ENCODE measurements at places on chromosomes 3 and 15.

DNA sequence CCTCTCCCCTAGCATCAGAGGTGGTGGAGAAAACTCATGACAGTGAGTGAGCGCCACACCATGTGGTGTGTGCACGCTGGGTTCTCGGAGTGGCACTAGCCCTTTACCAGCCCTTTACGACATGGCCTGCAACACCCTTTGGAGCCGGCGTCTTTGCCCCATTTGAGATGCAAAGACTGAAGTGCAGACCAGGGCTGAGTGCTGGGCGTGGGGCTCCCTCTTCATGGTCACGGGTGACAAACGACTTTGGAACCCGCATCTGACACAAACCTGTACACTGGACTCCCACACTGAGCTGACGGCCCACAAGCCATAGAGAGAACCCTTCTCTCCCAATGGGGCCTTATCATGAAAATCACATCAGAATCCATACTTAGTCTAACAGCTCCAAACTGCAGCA, 76.8 kb upstream of the ALDH1L1 start:
- DNase-seq = no peak

DNA sequence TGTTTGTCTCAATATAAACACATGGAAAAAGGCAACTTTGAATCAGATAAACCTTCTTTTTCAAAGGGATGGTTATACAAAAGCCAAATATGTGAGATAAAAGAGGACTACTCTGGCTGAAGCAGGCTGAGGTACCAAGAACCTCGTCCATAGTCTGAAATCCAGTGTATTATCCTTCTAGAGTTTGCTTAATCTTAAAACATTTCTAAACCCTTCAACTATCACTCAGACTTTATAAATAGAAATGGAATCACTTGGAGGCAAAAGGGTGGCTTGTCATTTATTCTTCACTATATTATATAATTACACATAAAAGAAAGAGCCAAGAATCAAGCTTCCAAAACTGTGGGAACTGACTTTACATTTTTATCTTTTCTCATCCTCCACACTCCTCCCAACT, 303.6 kb downstream of the PLCL2 start:
- DNase-seq = no peak

DNA sequence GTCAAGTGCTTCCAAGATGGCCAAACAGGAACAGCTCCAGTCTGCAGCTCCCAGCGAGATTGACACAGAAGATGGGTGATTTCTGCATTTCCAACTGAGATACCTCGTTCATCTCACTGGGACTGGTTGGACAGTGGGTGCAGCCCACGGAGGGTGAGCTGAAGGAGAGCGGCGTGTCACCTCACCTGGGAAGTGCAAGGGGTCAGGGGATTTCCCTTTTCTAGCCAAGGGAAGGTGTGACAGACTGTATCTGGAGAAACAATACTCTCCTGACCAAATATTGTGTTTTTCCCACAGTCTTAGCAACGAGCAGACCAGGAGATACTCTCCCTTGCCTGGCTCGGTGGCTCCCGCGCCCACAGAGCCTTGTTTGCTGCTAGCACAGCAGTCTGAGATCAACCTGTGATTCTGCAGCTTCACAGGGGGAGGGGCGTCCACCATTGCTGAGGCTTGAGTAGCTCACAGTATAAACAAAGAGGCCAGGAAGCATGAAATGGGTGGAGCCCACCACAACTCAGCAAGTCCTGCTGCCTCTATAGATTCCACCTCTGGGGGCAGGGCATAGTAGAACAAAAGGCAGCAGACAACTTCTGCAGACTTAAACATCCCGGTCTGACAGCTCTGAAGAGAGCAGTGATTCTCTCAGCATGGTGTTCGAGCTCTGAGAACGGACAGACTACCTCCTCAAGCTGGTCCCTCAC, 293.5 kb upstream of the SUCLG2 start:
- DNase-seq = peak; percentile 76

DNA sequence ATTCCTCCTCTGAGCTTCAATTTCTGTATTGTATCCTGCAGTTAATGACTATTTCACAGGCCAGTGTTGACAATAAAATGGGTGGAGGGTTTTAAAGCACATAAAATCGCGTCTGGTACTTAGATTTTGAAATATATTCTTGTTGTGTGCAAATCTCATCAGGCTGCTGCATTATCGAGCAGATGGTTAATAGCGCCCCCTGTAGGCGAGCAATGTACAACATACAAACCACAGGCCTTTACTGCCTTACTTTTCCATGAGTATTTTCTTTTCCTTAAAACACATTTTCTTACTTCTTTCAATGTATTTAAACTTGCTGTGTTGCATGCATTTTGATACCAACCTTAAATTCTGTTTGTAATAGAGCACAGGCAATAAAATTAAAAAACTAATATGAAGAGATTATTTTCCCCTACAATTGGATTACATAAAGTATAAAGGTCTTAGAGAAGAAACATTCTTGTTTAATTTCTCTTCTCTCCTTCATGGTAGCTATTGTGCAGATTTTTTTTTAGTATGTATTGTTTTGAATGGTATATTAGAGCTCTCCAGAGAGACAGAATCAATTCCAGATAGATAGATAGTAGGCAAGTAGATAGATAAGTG, 608.4 kb downstream of the CADM2 start:
- no peak for DNase-seq

- DNase-seq = no peak
Measured at GRCh38 chr3:179829401-179829800, 176.6 kb downstream of the USP13 start.

- DNase-seq = no peak
Measured at GRCh38 chr15:91530956-91531582, 322.4 kb upstream of the SLCO3A1 start.

DNA sequence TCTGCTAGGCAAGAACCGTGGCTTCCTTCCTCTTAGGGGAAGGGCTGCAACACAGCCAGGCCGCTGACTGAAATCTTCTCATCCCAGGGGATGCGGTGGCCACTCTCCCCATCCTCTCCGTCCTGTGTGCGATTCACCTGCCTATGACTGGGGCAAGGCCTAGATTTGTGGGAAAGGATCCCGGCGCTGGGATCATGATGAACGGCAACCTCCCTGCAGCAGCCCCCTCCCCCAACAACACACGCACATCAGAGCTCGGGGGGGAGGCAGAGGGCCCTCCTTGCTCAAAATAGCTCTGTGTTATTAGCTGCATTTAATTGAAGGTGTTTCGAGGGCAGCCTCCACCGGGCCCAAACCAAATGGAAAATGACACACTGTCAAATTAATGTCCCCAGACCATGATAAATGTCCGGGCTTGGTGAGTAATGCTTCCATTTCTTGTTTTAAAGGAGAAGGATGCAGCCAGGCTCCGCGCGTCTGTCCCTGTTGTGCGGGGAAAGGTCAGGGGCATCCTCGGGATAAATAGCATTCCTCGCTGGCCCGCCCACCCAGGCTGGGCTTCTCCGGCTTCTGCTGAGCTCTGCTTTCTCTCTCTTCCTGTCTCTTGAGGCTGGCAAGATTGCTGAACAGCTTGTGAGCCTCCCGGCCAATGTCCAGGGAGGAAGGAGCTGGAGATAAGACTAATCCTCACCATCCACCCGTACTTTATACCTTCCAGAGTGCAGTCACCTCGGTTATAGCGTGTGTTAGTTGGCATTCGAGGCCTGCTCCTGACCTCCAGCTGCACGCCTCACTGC, 56.4 kb upstream of the TLE3 start:
- no peak for DNase-seq

- DNase-seq = no peak
Measured at GRCh38 chr15:58504674-58505234, 73.0 kb downstream of the LIPC start.

GRCh38 chr3:146466604-146467003, 2.8 kb downstream of the PLSCR2 start:
- no peak for DNase-seq

DNA sequence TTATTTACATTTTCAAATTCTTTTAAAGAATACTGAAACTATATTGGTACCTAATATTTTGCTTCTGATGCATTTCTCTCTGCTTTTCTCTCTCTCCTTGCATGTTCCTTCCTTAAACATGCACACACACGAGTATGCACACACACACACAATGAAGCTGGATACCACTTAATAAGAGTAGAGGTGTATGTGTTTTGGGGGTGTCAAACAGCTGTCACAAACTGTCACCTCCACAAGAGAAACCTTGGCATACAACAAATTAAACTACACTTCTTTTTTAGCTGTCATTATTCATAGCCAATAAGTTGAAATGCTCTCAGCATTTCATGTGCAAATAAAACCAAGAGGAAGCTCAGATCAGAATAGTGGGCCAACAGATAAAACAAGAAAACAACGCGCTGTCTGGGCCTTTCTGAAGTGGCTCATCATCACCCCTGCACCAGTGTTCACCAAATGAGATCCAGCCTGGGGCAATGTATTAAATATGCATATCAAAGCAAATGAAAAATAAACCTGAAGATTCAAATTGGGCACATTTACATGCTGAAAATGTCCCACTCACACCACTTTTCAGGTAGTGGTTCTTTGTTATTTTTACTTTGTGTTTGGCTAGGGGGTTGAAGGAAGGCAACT, 9.7 kb downstream of the MEIS2 start:
- DNase-seq = no peak

DNA sequence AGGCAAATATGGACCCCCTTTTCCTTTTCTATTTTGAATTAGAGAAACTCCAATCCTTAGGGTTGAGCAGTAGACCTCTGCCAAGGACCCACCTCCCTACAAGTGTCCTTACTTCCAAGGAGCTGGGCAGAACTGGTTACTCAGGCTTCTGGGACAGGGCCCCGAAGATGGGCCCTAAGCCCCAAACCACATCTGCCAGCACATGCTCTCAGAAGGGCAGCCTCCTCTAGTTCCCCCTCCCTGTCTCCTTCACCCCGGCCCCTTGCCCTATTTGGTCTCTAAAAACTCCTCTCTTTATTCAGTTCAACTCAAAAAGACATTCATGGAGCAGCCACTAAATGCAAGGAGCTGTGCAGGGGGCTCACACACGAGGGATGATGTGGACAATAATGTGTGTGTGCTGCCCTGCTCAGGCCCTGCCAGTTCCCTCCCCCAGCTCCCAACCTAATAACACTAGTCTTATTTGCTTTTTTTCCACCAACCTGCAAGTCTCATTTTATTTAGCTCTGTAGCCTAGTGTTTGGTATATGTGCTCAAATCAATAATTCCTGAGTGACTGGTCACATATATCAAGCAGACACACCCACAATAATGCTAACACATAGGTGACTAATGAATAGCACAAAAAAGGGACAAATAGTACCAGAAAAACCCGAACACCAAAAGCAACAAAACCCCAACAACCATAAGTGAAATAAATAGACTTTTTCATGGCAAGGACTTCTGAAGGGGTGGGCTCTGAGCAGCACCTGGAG, 12.2 kb downstream of the ZDHHC3 start:
- no peak for DNase-seq

- DNase-seq = no peak
Measured at GRCh38 chr3:174303907-174304560, 555.1 kb upstream of the NAALADL2 start.

- no peak for DNase-seq
Measured at GRCh38 chr3:178131801-178132200, 404.4 kb upstream of the KCNMB2 start.

- DNase-seq = no peak
Measured at GRCh38 chr15:67066959-67067853, 1.8 kb downstream of the SMAD3 start.

DNA sequence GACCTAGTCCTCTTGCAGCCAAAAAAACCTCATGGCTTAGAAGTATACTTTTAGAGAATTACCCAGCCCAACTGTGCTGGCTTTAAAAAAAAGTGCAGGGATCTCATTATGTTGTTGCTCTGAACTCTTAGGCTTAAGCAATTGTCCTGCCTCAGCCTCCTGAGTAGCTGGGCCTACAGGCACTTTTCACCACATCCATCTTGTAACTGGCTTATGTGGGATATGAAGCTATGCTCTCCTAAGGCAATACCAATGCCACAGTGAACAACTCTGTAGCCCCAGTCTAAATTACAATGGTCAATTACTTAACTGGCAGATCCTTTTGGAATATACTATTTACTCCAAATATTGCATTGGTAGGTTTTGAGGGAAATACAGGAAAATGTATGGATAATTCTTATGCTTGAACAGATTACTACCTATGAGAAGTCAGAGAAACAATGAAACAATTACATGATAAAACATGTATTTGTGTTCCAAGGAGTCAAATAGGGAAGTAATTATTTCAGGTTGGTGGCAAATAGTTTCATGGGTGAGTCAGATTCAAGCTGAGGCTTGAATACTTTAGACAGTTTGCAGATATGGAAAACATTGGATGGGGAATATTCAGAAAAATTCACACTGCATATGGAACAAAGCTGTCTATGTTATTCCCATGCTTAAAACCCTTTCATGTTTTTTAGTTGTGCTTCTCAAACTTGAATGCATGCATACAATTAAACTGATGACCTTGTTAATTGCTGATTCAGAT, 34.6 kb upstream of the GPR149 start:
- DNase-seq = no peak

- no peak for DNase-seq
Measured at GRCh38 chr3:140834266-140835037, 107.2 kb upstream of the SLC25A36 start.

GRCh38 chr3:2172561-2173171, 74.0 kb downstream of the CNTN4 start:
- DNase-seq = no peak

DNA sequence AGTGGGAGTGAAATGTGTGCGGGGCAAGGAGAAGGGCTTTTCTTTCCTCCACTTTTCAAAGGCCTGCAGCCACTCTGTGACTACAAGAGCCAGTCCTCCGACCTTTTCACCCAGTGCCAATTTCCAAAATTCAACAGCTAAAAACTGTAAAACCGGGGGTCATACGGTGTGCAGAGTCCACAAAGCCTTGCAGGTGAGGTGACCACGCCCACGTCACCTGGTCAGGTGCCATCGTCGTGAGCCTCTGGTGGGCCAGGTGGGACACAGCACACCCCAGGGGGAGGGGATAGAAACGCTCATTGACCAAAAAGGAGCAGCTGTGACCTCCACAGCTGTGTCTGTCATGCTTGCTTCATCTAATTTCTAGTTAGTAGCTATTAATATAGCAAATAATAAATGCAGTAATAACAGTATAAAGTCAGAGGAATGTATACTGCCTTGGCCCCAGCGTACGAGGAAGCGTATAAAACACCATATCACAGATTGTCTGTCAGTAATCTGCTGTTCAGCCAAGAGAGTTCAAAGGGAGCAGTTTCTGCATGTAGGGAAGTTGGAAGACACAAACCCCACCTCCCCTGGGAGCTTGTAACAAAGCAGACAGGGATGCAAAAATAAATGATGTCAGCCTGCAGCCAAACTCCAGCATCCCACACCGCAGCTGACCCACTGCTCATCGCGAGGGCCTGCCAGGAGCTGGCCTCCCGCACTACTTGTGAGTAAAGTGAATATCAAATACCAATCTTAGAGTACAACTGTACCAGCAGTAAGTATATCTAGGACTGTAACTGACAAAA, 86.7 kb downstream of the VGLL4 start:
- no peak for DNase-seq

- DNase-seq = no peak
Measured at GRCh38 chr3:36496684-36497633, 116.7 kb downstream of the STAC start.

DNA sequence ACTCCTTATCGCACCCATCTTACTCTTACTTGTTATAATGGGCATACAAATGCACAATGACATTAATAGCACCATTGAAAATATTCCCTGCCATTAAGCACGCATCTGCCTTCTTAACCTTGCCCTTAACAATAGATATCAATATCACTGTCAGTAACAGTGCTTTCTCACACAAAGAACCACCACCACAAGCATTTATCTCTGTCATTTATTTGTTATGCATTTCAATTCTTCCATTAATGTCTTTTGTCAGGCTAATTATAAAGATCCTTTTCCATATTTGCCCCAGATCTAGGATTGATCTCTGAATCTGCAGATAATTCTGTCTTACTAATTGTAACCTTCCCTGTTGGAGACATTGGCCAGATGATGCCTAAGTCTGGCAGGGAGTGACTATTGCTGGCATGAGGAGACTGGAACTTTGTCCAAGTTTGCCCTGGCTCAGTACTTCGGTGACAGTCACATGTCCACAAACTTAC, 419.6 kb upstream of the TGFBR2 start:
- no peak for DNase-seq

All from CD4-positive, alpha-beta T cell treated with Interleukin-10 for 1 hour (primary cell).